ENCODE measurements at places on chromosomes 7 and 10.

GRCh38 chr7:137915266-137915665 lies 68.5 kb upstream of the DGKI start:
- no peak for DNase-seq

- no peak for DNase-seq
These were observed 600.5 kb downstream of the TYW1 start for GRCh38 chr7:67597161-67597560.

- no peak for DNase-seq
These were observed 121.8 kb upstream of the CAV2 start for GRCh38 chr7:116377721-116378120.

GRCh38 chr7:106206826-106207541 lies 77.8 kb downstream of the NAMPT start:
- no peak for DNase-seq

DNA sequence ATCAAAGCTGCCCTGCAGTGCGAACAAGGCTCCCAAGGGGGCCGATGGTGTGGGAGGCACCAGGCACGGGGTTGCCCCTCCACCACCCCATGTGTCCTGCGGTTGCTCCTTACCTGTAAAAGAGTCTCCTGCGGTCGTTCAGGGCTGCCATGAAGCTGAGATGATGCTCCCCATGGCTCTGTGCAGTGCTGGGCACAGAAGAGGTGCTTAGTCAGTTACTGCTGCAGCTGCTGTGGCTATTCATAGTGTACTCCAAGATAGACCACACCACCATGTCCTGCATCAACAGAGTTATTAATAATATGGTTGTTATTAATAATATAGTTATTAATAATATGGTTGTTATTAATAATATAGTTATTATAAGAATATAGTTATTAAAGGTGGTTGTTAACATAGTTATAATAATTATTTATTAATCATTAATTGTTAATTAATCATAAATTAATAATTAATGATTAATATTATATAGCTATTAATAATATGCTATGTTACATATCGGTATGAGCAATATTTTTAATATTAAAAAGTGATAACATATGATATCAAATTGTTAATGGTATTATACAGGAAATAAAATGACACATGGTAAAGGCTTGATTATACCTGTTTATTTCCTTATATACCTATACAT lies 97.0 kb upstream of the PFKP start:
- no peak for DNase-seq

Measured in amniotic epithelial cell (primary cell).